Fibroblast of villous mesenchyme (primary cell): ENCODE measurements at places on chromosomes 2 and 18. TPM values are rescaled to one million over a fixed set of nuclear protein-coding genes. Genes with fewer than 3 reads are reported as not detected.

Gene ZNF236
- 11.9 and 12.5 TPM in 2 replicates for total RNA-seq

Gene TTR
- total RNA-seq = not detected in 2 replicates

DNA sequence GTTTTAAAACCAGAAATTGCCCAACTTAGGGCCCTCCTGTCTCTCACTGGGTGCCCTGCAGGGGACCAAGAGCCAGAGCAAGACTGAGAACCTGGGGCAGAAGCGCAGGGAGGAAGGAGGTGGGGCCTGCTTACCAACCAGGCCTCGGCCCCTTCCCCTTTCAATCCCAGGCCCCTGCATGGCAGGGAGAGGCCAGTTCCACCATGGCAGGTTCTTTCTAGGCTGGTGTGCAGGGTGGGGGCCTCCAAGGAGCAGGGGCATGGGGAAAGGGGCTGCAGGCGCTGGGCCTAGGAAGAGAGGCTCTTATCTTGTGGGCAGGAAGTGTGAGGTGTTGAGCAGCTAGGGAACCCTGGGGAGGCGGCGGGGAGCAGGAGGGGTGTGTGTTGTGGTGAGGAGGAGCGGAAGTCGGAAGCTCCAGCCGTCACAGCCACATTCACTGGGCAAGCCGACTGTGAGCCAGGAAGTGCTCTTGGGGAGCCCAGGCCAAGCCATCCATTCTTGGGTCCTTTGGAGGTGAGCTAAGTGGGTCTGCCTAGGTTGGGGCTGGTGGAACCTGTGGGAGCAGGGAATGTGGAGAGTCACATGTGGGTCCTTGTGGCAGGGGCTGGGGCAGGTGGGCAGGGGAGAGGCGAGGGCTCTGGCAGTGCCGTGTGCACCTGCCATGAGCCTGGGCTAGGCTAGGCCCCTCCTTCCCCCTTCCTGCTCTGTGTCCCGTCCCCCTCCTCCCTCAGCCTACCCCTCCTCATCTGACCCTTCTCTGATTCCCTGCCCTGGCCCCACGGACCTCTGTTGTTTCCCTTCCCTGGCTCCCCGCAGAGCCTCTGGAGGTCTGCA is at the start of gene PSD4:
TSS of gene PSD4 (plus strand) at position 430 of the 834 bp plus-strand sequence. CDS start 8,486 bp downstream, outside the sequence.
- DNase-seq = no peak

DNA sequence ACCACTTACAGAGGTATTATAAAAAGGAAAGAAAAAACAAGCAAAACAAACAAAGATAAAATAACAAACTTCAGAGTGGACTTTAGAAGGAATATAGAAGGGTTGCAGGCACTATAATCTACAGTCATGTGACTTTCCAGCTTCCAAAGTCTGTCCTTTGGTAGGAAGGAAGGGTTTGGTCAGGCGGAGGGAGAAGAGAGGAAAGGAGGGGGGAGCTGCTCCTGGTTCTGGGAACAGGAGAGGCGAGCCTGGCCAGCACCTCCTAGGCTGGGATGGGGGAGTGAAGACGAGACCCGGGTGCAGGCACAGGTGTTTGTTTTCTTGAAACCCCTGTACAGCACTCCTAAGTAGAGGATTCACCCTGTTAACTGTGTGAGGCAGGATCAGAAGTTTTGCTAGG is 53.8 kb upstream of the GATA6 start:
- no peak for DNase-seq

- peak; percentile 30 for DNase-seq
Measured at GRCh38 chr18:76521417-76522121, 26.5 kb upstream of the ZNF516 start.
